ENCODE measurements at places on chromosomes 3 and 15.

- DNase-seq: no peak
Measured at GRCh38 chr3:187398955-187399354, 30.8 kb downstream of the RTP4 start.

GRCh38 chr15:76169911-76170800 lies 110.4 kb downstream of the TMEM266 start:
- DNase-seq: no peak

GRCh38 chr15:78893538-78893937 lies 20.8 kb downstream of the MORF4L1 start:
- no peak for DNase-seq

- DNase-seq: no peak
Measured at GRCh38 chr3:64884536-64884935, 196.7 kb upstream of the ADAMTS9 start.

DNA sequence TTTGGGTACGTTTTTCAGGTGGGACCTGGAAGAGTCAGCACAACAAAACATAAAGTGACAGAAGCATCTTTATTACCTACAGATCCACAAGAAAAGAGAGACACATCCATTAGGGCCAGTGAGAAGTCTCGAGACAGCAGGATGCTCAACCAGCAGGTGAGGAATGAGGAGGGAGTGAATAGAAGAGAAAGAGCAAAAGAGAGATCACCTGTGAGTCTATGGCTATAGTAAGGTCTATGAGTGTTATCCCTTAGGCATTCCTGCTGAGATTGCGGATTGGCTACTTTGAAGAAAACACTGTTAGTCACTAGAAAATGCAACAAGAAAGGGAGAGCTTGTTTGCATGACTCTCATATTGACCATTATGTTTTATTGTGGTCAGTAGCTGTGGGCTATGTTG lies 1556.2 kb upstream of the GBE1 start:
- DNase-seq: no peak

- DNase-seq: no peak
Measured at GRCh38 chr15:80395616-80396015, 8.6 kb upstream of the ARNT2 start.

- no peak for DNase-seq
Measured at GRCh38 chr3:182904164-182904563, 76.2 kb downstream of the DCUN1D1 start.

GRCh38 chr3:195580744-195581443 lies 2.8 kb downstream of the APOD start:
- no peak for DNase-seq

DNA sequence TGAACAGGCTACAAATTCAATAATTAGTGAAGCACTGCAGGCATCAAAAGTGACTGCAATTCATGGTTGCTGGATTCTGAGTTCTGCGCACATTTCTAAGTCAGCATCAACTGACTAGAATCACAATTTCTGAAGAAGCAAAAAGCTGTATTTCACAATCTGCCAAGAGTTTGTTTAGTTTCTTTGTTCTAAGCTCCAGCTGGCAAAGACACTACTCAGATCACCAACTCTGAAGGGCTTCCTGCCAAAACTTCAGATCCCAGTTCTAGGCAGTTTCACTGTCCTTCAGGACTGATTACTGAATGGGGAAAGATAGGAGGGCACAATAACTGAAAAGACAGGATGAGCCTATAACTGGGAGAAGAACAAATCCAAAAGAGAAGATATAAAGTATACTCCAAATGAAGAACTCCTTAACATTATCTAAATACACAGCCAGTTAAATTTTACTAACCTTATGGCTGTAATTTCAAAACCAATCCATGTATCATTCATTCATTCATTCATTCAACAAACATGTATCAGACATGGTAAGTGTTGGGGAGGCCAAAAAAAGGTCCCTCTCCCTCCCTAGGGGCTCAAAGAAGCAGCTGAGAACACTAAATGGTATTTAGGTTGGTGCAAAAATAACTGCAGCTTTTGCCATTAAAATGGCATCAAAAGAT lies 17.1 kb downstream of the TJP1 start:
- no peak for DNase-seq

- no peak for DNase-seq
Measured at GRCh38 chr3:152309031-152309430, 40.3 kb downstream of the MBNL1 start.
